Activated CD4-positive, alpha-beta T cell treated with anti-CD3 and anti-CD28 coated beads, Interleukin-2, amount 10 ng/mL, durations not matched to agents 7 days and 5 days (primary cell): ENCODE measurements at places on chromosomes 5 and 9.

- no peaks in the 10 kb centered on the region for H3K36me3 ChIP-seq
- H3K4me1 ChIP-seq = no peaks in the 10 kb centered on the region
- H3K4me3 ChIP-seq = no peak overlapping the region
- no peak overlapping the region for H3K27ac ChIP-seq
- H3K27me3 ChIP-seq = no peaks in the 10 kb centered on the region
These were observed 228.2 kb upstream of the KLF4 start for GRCh38 chr9:107717529-107718314.

DNA sequence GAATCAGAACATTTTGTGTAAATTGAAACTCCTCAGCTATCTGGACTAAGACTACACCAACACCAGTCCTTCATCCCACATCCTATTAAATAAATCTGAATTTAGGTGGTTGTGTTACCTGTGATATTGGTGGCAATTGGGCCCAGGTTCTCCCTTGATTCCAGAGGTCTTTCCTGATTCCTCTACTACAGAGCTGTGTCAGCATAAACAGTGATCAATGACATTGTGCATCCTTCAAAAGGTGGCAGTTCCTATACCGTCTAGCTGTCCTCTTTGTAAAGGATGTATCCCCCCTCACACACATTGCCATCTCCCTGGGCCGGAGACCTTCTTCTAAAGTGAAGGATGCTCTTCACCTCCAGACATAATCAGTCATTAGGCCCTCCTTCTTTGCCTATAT, 239.2 kb downstream of the FAM114A2 start:
- H3K4me1 ChIP-seq = no peaks in the 10 kb centered on the region
- H3K27me3 ChIP-seq = no peaks in the 10 kb centered on the region
- H3K36me3 ChIP-seq = no peaks in the 10 kb centered on the region
- DNase-seq = no peak

- no peak overlapping the region for H3K4me3 ChIP-seq
- peaks cover 5% of the 10 kb centered on the region for H3K27me3 ChIP-seq
- H3K36me3 ChIP-seq = no peaks in the 10 kb centered on the region
- no peaks in the 10 kb centered on the region for H3K4me1 ChIP-seq
These were observed 55.8 kb downstream of the ENTREP1 start for GRCh38 chr9:69380811-69381210.

GRCh38 chr5:134143944-134144941, 29.8 kb downstream of the TCF7 start:
- peaks cover 52% of the 10 kb centered on the region for H3K4me1 ChIP-seq
- H3K4me3 ChIP-seq = no peak overlapping the region
- peak overlapping the region; percentile 11 for H3K27ac ChIP-seq
- no peaks in the 10 kb centered on the region for H3K27me3 ChIP-seq

DNA sequence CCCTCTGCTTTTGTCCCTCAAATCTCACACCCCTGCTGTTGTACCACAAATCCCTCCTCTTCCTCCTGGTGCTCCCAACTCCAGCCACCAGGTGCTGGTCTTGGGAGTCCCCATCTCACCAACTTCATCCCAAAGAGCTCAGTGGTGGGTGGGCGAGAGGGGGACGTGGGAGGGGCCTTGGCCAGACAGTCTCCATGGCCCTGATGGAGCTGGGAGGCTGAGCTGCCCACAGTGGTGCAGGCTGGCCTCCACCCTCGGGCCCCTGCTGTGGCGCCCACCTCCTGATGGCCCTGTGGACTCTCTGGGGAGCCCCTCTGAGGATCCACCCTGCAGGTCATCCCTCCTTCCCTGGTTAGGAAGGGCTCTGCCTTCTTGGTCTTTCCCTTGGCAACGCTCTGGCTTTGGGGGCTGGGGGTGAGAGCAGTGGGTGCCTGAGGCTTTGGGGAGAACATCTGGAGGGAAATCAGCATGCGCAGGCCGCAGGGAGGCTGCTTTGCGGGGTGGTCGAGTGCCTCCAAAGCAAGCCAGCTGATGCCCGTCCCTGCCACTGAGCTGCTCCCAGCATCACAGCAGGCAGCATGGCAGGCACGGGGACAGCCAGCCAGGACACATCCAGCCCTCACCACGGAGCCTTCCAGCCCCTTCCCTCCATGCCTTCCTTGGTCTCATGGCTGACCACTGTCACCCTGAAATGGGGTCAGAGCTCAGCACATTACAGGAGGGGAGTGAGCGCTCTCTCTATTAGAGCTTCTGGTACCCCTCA, 7.6 kb upstream of the FAM163B start:
- no peaks in the 10 kb centered on the region for H3K36me3 ChIP-seq
- no peak overlapping the region for H3K4me3 ChIP-seq
- H3K27ac ChIP-seq = no peak overlapping the region
- peaks cover 21% of the 10 kb centered on the region for H3K27me3 ChIP-seq
- DNase-seq = no peak

DNA sequence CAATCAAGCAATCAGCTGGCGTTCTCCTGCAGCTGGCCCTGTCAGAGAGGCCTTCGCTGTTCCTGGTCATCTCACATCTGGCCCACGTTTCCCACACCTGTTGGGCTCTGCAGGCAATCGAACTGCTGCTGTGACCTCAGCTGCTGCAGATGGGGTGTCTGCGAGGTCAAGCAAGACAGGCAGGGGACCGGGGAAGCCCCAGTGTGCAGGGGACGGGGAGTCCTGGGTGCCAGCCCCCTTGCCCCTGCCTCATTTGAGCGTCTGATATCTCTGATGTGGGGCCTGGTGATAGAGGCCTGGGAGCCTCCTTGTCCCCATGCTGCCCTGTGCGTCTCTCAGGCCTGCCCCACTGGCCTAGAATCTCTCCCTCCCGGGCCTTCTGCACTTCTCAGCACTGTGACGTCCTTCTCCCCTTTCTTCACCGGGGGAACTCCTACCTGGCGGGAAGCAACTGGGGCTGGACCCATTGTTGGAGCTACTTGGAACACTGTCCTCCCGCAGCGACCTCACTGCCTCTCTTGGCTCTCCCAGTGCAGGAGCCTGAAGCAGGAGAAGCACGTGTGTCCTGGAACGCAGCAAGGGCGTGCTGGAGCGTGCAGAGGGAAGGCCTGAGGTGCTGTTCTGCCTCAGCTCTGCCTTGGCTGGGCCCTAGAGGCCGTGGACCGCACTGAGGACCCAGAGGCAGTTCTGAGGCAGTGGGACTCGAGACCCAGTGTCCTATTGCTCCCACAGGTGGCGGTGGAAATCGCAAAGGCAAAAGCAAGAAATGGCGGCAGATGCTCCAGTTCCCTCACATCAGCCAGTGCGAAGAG, 3.9 kb downstream of the GRK6 start:
- no peaks in the 10 kb centered on the region for H3K27me3 ChIP-seq
- peak overlapping the region; percentile 92 for H3K27ac ChIP-seq
- peak; percentile 7 for DNase-seq
- H3K4me3 ChIP-seq = peak overlapping the region; percentile 96
- H3K36me3 ChIP-seq = peaks cover 76% of the 10 kb centered on the region

DNA sequence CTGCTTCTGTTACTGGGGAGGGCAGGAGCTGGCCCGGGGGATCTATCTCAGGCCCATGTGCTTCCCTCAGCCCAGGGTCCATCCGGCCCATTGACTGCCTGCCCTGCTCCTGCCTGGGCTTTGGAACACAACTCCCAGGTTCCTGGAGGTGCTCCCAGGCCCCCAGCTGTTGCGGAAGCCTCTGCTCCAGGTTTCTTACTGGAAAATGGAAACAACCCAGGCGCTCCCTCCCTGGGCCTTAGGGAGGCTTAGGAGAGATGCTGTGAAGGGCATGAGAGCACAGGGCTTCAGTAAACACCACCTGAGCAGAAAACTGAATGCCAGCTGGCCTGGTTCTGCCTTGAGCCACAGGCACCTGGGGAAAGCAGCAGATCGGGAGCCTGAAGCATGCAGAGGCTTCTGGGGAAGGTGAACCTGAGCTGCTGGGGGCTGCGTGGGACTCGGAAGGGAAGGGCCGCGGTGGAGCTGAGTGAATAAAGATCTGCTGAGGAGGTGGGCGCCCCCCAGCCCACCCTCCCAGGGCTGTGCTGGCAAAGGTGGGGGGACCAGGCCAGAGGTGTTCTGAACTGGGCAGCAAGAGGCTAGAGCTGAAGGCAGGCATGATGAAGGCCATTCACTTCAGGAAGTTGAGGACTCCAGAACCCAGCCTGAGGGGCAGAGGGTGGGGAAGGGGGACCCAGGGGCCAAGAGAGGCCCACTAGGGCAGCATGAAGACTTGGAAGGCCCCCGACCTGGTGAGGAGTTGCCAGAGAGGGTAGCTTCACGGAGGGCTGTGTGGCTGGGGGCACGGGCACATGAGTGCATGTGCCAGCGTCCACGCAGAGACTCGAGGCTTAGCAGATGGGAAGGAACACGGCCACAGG, 64.8 kb downstream of the SHB start:
- no peak overlapping the region for H3K27ac ChIP-seq
- peaks cover 22% of the 10 kb centered on the region for H3K4me1 ChIP-seq
- no peaks in the 10 kb centered on the region for H3K36me3 ChIP-seq
- H3K27me3 ChIP-seq = no peaks in the 10 kb centered on the region
- no peak overlapping the region for H3K4me3 ChIP-seq

DNA sequence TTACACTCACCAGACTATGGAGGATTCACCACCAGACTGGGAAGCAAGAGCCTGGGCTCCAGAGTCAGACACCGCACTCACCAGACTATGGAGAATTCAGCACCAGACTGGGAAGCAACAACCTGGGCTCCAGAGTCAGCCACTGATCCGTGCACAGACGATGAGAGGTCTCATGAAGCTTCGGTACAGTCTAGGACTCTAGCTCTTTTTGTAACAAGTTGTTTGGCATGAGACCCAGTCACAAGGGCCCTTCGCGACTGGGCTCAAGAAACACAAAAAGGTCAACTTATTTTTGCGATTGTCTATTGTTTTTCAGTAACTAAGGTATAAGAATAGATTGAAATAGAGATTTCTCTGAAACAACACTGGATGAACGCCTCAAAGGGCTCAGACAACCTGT, 192.7 kb upstream of the ADAMTSL1 start:
- H3K36me3 ChIP-seq = no peaks in the 10 kb centered on the region
- no peak overlapping the region for H3K27ac ChIP-seq
- H3K4me3 ChIP-seq = no peak overlapping the region
- no peaks in the 10 kb centered on the region for H3K4me1 ChIP-seq

DNA sequence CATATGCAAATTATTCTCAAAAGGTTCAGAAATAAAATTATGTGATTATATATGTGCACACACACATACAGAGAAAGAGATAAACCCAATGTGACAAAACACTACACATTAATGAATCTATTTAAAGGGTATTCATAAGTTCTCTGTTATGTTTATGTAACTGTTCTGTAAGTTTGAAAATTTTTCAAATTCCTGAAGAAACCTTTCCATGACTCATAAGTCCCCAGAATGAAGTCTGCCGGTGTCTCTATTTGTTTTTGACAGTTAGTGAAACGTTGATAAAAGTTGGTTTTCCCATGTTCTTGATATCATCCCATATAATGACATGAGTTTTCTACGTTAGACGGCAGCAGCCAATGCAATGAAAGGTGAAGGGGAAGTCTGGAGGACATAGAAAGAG, 199.5 kb upstream of the PUM3 start:
- H3K4me3 ChIP-seq = no peak overlapping the region
- no peaks in the 10 kb centered on the region for H3K36me3 ChIP-seq
- no peak overlapping the region for H3K27ac ChIP-seq
- H3K27me3 ChIP-seq = peaks cover 4% of the 10 kb centered on the region
- DNase-seq = no peak
